ENCODE measurements at places on chromosomes 11 and 22. TPM values are rescaled to one million over a fixed set of nuclear protein-coding genes. Genes with fewer than 3 reads are reported as not detected.

Gene HEPHL1
- not detected for total RNA-seq

Gene NNMT
- 2.4 TPM for total RNA-seq

Gene KLHDC7B
- 2.0 TPM for total RNA-seq

Gene SNX32
- not detected for total RNA-seq

DNA sequence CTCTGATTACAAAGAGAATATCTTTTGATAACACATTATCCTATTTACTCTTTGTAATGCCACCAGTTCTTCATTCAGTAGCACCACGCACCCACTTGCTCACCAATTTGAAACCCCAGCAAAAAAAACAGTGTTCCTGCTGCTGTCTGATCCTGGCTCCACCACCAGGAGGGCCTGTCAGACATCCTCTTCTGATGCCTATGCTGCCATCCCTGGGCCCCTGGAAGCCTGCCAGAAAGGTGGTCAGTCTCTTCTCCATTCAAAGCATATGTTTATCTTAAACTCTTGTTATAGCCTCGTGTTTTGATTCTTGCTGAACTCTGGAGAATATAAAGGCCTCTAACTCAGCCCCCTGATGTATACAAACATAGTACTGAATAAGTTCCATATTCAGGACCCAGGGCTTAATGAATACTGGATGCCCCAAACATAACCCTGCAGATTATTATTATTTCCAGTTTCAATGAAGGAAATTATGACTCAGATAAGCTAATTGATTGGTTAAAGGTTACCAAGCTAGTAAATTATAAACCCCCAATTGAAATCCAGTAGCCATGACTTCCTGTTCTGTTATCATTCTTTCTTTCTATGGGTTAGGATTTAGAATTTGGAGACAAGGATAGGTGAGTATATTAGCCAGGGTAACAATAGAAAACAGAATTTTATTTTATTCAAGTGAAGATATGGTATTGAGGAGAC, 116.7 kb downstream of the NTM start:
- no peak overlapping the region for H3K4me3 ChIP-seq
- H3K27me3 ChIP-seq = no peaks in the 10 kb centered on the region
- DNase-seq = no peak
- H3K4me1 ChIP-seq = no peaks in the 10 kb centered on the region

DNA sequence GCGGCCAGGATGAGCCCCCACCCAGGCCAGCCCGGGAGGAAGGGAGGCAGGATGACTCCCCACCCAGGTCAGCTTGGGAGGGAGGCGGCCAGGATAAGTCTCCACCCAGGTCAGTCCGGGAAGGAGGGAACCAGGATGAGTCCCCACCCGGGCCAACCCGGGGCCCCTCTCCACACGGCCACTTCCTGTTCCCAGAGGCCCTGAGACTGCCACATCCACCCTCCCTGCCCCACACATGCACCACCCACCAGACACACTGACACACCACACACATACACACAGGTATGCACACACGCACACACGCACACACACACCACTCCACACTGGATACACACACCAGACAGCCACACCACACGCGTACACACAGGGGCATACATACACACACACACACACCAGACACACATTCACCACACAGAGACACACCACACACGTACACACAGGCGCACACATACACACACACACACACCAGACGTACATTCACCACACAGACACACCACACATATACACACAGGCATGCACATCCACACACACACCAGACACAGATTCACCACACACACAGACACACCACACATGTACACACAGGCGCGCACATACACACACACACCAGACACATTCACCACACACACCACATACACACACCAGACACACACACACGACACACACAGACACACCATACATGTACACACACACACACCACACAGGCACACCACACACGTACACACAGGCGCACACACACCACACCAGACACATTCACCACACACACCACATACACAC, 84.9 kb upstream of the PRR5 start:
- no peak for DNase-seq
- no peak overlapping the region for H3K4me3 ChIP-seq
- no peaks in the 10 kb centered on the region for H3K4me1 ChIP-seq
- H3K27ac ChIP-seq = no peak overlapping the region

- H3K36me3 ChIP-seq = no peaks in the 10 kb centered on the region
- no peaks in the 10 kb centered on the region for H3K4me1 ChIP-seq
- H3K27ac ChIP-seq = no peak overlapping the region
- H3K27me3 ChIP-seq = no peaks in the 10 kb centered on the region
These were observed 123.4 kb downstream of the COMMD9 start for GRCh38 chr11:36165621-36166397.

GRCh38 chr11:2077061-2077802, 62.0 kb downstream of the IGF2 start:
- no peaks in the 10 kb centered on the region for H3K36me3 ChIP-seq
- H3K27me3 ChIP-seq = no peaks in the 10 kb centered on the region
- H3K4me1 ChIP-seq = no peaks in the 10 kb centered on the region
- no peak overlapping the region for H3K27ac ChIP-seq

DNA sequence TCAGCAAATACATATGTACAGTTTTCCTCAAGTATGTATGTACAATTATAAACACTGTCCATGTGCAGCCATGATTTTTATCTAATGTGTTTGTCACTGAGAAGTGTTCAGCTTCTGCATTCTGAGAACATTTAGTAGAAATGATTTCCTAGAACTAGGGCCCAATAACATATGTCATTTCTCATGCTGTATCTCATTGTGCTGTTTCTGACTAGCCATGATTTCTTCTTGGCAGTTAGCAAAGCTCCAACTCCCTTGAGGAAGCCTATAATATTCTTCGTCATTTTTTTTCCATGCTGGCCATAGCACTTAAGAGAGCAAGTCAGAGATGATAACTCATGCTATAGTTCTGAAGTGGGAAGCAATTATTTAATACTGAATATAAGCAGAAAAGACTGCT, 187.8 kb downstream of the DDX10 start:
- no peaks in the 10 kb centered on the region for H3K27me3 ChIP-seq
- no peaks in the 10 kb centered on the region for H3K4me1 ChIP-seq
- no peak overlapping the region for H3K27ac ChIP-seq

- H3K4me1 ChIP-seq = peaks cover 9% of the 10 kb centered on the region
- DNase-seq = no peak
- H3K4me3 ChIP-seq = no peak overlapping the region
- H3K36me3 ChIP-seq = no peaks in the 10 kb centered on the region
- no peaks in the 10 kb centered on the region for H3K27me3 ChIP-seq
- H3K27ac ChIP-seq = no peak overlapping the region
These were observed 21.2 kb upstream of the MGAT3 start for GRCh38 chr22:39435616-39436015.

- H3K4me3 ChIP-seq = no peak overlapping the region
- no peak for DNase-seq
- H3K27ac ChIP-seq = no peak overlapping the region
- H3K27me3 ChIP-seq = no peaks in the 10 kb centered on the region
- peaks cover 20% of the 10 kb centered on the region for H3K4me1 ChIP-seq
These were observed 10.7 kb downstream of the DAGLA start for GRCh38 chr11:61690706-61691379.

DNA sequence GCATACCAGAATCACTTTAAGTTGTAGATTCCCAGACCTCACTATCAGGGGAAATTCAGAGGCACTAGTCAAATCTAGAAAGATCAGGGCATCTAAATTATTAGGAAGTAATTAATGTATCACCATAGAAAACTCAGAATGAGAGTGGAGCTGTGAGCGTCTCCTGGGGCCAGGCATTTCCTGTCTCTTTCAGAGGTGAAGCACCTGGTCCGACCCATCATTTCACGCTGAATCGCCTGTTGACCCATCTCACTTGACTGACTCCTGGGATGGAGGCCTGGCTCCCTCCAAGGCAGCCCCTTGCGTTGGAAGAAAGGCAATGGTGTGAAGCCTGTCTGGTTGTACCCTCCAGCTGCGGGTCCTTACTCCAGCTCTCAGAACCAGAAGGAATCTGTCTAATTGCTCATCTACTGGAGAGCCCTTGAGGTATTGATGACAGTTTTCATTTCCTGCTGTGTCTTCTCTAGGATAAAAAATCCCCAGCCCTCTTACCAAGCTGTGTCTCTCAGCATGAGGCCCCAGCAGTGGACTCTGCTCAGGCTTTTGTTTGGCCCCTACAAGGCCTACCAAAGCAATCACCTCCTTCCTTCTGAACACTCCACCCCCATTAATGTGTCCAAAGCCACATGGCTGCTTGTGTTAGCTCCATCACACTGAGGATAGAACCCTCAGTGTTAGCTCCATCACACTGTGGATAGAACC, 93.2 kb upstream of the SYT13 start:
- H3K27ac ChIP-seq = no peak overlapping the region
- DNase-seq = no peak
- peaks cover 1% of the 10 kb centered on the region for H3K27me3 ChIP-seq
- H3K36me3 ChIP-seq = no peaks in the 10 kb centered on the region
- H3K4me3 ChIP-seq = no peak overlapping the region
- no peaks in the 10 kb centered on the region for H3K4me1 ChIP-seq

Data from Caco-2 (cell line).